ENCODE measurements at places on chromosomes 11 and 22.

DNA sequence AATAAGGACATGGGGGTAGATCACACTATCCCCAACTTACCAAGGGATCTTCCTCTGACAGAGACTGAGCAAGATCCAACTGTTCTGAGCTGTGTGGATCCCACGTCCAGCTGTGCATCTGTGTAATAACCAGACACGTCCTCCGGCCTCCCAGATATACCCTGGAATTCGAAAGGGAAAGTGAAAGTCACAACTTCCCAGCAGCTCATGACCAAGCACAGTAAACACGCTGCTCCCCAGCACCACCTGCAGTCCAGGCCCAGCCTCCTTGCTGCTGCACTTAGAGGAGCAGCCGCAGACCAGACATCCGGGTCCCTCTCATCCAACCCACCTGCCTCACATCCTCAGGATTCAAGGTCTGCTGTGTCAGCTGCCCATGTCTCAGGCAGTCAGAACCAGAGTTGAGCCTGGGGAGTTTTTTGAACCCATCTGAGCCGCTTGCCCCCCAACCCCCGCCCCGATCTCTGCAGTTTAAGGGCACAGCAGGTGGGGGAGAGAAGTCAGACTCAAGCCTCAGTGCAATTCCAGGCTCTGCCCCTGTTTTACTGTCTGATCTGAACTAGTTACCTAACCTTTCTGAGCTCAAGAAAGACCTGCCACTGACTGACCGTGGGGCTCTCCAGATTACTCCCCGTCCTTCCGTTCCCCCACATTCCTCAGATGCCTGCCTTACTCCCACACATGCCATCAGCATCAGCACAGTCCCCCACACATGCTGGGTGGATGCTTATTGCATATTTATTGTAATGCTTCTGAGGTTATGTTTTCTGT lies at the start of gene APOL2:
Gene APOL2 (minus strand): TSS at position 127 of the 771 bp plus-strand sequence. CDS start 6,365 bp downstream, outside the sequence.
- peak; percentile 87 for DNase-seq

DNA sequence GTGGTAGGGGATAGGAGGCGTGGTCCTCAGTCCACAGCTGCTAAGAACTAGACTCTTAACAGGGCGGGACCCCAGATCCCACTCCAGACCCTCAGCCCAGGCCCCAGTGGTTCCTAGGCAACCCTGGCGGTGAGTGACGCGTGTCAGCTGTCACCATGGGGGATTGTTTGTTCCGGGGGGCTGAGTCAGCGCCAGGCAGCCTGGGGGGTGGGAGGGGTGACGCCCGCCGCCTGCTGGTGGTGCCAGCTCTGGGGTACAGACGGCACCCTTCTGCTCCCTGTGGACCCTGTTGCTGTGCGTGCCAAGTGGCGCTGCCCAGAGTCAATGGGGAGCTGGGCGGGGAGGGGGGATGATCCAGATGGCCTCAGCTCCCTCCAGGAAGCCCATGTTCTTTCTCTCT lies 2.5 kb downstream of the CNIH2 start:
- no peak for DNase-seq

- no peak for DNase-seq
Observed at GRCh38 chr11:3675971-3676370, 4.8 kb upstream of the CHRNA10 start.

GRCh38 chr11:15523543-15523942 lies 408.8 kb downstream of the INSC start:
- no peak for DNase-seq

GRCh38 chr11:132992838-132993631 lies 539.3 kb downstream of the OPCML start:
- no peak for DNase-seq

- DNase-seq: no peak
Observed at GRCh38 chr11:126225295-126225665, 13.7 kb downstream of the FAM118B start.

- DNase-seq: no peak
Observed at GRCh38 chr11:40129266-40129665, 1330.2 kb downstream of the LRRC4C start.

- no peak for DNase-seq
Observed at GRCh38 chr11:70667767-70668166, 269.4 kb downstream of the CTTN start.

GRCh38 chr11:7595951-7596350 lies 77.3 kb downstream of the CYB5R2 start:
- no peak for DNase-seq

DNA sequence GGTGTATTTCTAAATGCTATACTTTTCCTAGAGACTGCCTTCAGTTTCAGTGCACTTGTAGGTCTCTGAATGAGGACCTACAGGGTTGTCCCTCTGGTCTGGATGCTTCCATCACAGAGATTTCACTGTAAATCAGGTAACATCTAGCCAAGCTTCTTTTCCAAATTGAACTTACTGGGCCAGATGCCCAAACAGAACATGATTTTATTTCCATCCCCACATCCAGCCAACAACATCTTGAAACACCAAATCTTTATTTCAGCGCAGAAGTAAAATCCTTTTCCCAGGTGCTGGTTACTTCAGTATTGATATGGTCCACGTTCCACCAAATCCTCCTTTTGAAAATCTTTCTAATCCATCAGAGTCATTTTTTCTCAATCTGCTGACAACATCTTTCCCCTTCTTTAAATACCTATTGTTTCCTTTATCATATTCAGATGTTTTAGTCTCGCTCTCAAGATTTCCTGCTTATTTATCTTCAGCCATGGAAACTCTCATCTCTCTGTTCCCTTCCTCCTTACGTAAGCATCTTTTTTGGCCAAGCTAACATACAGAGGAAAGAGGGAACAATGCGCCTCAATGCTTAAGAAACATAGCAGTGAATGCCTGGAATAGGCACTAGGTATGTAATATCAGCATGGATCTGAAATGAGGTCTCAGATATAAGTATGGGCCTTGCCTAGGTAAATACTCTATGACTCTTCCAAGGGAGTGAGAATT lies 201.2 kb upstream of the MTNR1B start:
- no peak for DNase-seq

DNA sequence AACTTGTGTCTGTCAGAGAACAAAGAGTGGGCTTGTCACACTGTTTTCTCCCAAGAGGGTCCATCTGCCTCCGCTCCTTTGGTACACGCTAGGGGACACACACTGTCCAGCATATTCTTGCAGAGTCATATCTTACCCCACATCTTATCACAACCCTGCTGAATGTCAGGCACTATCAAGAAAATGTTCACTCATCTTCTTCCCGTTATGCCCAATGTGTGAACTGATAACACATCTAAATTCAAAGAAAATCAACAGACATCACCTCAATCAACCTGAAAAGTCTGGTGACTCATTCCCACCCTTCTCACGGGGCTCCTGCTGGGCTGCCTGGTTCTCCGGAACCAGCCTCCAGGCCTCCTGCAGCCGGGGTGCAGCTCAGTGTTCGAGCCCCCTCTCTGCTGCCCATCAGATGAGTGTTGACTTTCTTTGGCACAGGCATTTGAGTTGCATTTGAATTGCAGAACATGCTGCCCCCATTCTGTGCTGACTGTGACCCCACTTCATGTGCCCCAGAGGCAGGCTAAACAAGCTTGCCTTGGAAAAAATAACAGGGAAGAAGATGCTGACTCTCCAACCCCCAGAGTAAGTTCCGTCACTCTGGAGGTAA lies 19.4 kb downstream of the GRAP2 start:
- DNase-seq: no peak

- DNase-seq: no peak
Observed at GRCh38 chr11:80727315-80727714, 1286.5 kb upstream of the TENM4 start.

DNA sequence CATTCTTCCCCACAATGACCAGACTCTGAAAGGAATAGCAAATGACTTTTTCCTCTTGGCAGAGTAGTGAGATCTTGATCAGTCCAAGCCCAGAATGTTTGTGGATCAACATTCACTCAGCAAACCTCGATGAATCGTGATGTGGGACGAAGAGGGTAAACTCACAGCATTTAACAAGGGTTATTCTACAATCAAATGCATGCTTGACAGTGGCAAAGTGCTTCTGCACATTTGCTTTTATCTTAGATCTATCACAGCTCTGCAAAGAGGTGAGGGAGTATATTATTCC lies 31.8 kb downstream of the TMPRSS5 start:
- no peak for DNase-seq

Measured in CD14-positive monocyte (primary cell).